Caco-2 (cell line): ENCODE measurements at places on chromosomes 3 and 15.

- peak; percentile 55 for DNase-seq
- H3K4me1 ChIP-seq = peaks cover 22% of the 10 kb centered on the region
- H3K27me3 ChIP-seq = no peaks in the 10 kb centered on the region
- peak overlapping the region; percentile 92 for H3K27ac ChIP-seq
- H3K4me3 ChIP-seq = no peak overlapping the region
These were observed 203.0 kb upstream of the PDZRN3 start for GRCh38 chr3:73827725-73828211.

- no peaks in the 10 kb centered on the region for H3K27me3 ChIP-seq
- peak within 1 kb of the TSS; percentile 85 for H3K4me3 ChIP-seq
- H3K36me3 ChIP-seq = peaks cover 4% of the 10 kb centered on the region
- H3K27ac ChIP-seq = peak within 1 kb of the TSS; percentile 93
- H3K4me1 ChIP-seq = peaks cover 34% of the 10 kb centered on the region
- peak; percentile 79 for DNase-seq
These were observed at the start of gene SPINT1 for GRCh38 chr15:40843885-40844695. TSS of gene SPINT1 (plus strand) at chr15:40844048. CDS start at chr15:40844555, 507 bp downstream.

DNA sequence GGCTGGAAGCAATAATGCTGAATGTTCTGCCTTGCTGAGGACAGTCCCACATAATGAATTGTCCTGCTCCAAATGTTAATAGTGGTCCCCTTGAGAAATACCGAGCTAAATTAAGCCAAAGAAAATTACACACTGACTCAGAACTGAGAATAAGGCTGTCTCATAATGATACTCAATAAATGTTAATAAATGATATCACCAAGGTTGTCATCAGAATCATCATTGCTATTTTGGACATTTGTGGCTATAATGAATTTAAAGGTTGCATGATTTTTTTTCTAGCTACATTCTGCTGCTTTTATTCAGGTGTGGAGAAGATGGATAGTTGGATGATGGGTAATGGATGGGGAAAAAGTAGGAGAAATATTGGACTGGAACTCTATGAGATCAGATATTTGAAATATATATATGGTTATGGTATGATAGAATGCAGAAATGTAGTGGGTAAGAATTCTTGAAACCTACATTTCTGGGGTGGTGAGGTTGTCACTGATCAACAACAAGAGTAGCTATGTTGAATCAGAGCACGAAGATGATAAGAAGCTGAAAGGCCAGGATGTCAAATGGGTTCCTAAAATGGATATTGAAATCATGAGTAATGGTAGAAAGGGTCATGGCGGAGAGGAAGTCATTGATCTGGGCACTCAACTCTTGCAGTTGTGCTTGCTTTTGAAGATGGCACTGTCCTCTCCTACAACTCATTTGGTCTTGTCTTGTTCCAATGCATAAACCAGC lies 12.8 kb downstream of the CHST2 start:
- no peaks in the 10 kb centered on the region for H3K36me3 ChIP-seq
- H3K27ac ChIP-seq = no peak overlapping the region
- no peak overlapping the region for H3K4me3 ChIP-seq
- DNase-seq = no peak
- no peaks in the 10 kb centered on the region for H3K27me3 ChIP-seq

- no peak for DNase-seq
- H3K36me3 ChIP-seq = no peaks in the 10 kb centered on the region
- peaks cover 21% of the 10 kb centered on the region for H3K4me1 ChIP-seq
- no peaks in the 10 kb centered on the region for H3K27me3 ChIP-seq
These were observed 31.9 kb downstream of the THRB start for GRCh38 chr3:24462737-24463136.

- no peak overlapping the region for H3K4me3 ChIP-seq
- no peaks in the 10 kb centered on the region for H3K36me3 ChIP-seq
- DNase-seq = no peak
- no peaks in the 10 kb centered on the region for H3K4me1 ChIP-seq
- H3K27ac ChIP-seq = no peak overlapping the region
These were observed 39.4 kb upstream of the CCR2 start for GRCh38 chr3:46314517-46314916.

GRCh38 chr3:161197855-161198850 lies 23.0 kb upstream of the NMD3 start:
- H3K27me3 ChIP-seq = no peaks in the 10 kb centered on the region
- no peaks in the 10 kb centered on the region for H3K4me1 ChIP-seq
- no peak overlapping the region for H3K4me3 ChIP-seq

DNA sequence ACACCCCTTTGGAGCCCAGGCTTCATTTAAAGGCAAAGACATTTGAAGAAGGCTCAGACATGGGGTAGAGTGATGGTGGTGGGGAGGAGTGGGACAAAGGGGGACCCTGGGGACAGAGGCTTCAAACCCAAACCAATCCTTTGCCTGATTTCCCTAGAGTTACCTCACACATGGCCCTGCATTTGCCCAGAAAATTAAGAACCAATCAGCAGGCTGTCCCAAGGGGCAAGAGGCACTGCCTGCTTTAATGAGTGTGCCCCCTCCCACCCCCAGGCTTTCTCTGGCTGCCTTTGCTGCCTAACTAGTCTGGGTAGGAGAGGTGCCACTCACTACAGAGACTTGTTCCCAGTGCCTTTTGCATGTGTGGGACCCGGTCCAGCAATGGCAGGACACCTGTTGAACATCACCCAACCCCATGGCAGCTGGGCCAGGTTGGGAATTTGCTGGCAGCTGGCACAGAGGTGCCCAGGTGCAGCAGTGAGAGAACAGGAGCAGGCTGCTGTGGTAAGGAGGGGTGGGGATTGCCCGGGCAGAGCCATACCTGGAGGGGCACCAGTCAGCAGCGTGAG lies 38.4 kb downstream of the CCDC33 start:
- no peaks in the 10 kb centered on the region; the same call in 1 of the 2 replicates for H3K27me3 ChIP-seq
- no peaks in the 10 kb centered on the region for H3K36me3 ChIP-seq
- H3K4me3 ChIP-seq = no peak overlapping the region
- no peaks in the 10 kb centered on the region for H3K4me1 ChIP-seq
- no peak overlapping the region for H3K27ac ChIP-seq

DNA sequence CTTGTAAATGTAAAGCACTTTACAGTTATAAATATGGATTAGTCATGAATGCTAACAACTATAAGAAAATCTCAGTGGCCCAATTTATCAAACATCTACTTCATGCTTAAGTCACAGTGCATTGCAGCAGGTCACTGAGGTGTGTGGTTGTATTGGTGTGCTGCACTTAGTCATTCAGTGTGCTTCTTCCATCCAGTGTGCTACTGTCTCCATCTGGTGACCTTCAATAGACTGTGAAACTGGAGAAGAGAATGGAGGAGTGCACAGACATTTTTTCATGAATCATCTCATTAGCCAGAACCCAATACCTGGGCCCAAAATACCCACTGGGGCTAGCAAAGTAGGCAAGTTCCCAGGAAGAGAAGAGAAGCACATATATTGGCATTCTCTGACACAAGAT lies 199.6 kb downstream of the SHOX2 start:
- H3K4me3 ChIP-seq = no peak overlapping the region
- no peaks in the 10 kb centered on the region for H3K36me3 ChIP-seq

DNA sequence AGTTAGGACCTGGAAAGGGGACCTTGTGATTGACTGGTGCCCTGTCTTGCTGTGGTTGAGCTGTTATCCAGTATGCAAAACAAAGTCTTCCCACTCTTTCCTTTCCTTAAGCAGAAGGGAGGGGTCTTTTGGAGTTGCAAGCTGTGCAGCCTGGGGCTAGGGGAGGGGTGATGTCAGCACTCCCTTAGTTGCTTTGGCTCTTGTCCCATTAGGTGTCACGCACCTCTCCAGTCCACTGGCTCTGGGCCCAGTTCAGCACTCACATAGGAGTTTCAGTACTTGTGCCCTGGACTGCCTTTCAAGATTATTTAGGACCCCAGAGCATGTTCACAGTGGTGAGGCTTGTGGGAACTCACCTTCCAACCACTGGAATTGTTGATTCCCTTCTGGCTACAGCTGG lies 238.5 kb downstream of the DOCK3 start:
- no peak overlapping the region for H3K4me3 ChIP-seq
- no peaks in the 10 kb centered on the region for H3K4me1 ChIP-seq
- DNase-seq = no peak
- H3K27ac ChIP-seq = no peak overlapping the region
- no peaks in the 10 kb centered on the region for H3K36me3 ChIP-seq

- no peak overlapping the region for H3K27ac ChIP-seq
- H3K4me3 ChIP-seq = no peak overlapping the region
- H3K36me3 ChIP-seq = no peaks in the 10 kb centered on the region
These were observed 37.4 kb downstream of the SLC9A9 start for GRCh38 chr3:143810953-143811265.

- H3K36me3 ChIP-seq = no peaks in the 10 kb centered on the region
- H3K27me3 ChIP-seq = no peaks in the 10 kb centered on the region
- H3K27ac ChIP-seq = no peak overlapping the region
- H3K4me3 ChIP-seq = no peak overlapping the region
- no peak for DNase-seq
These were observed 22.3 kb upstream of the GNB4 start for GRCh38 chr3:179473565-179473964.

- DNase-seq = no peak
- H3K36me3 ChIP-seq = no peaks in the 10 kb centered on the region
- no peak overlapping the region for H3K4me3 ChIP-seq
These were observed 33.3 kb downstream of the LEO1 start for GRCh38 chr15:51938286-51938685.

DNA sequence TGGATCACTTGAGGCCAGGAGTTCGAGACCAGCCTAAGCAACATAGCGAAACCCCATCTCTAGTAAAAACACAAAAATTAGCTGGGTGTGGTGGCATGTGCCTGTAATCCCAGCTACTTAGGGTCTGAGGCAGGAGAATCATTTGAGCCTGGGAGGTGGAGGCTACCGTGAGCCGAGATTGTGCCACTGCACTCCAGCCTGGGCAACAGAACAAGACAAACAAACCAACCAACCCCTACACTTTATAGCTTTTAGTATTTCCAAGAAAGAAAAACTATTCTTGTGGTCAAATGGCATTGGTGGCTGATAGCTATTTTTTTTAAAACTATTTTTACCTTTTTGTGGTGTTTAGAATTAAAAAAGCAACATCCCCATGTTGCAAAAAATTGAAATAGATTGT lies 7.2 kb downstream of the TMEM45A start:
- no peak for DNase-seq
- no peaks in the 10 kb centered on the region for H3K36me3 ChIP-seq
- no peak overlapping the region for H3K4me3 ChIP-seq
